Melanocyte of skin (primary cell): ENCODE measurements at places on chromosomes 2 and 18. TPM values are rescaled to one million over a fixed set of nuclear protein-coding genes. Genes with fewer than 3 reads are reported as not detected.

Gene GALNT13
- total RNA-seq, result not detected in 2 replicates

Gene ALPI
- total RNA-seq, result not detected in 2 replicates

Gene PLCD4
- 8.9 and 9.0 TPM in 2 replicates for total RNA-seq

Gene DYSF
- 0.31 and 0.33 TPM in 2 replicates for total RNA-seq

Gene RNF25
- 51.8 and 56.6 TPM in 2 replicates for total RNA-seq

Gene PROKR1
- total RNA-seq, result under 0.01 TPM in 1 of 2 replicates, not detected in the other

Gene HAAO
- 0.31 and 0.33 TPM in 2 replicates for total RNA-seq

Gene NDC80
- 14.9 and 21.3 TPM in 2 replicates for total RNA-seq

Gene CHAC2
- 4.8 and 5.8 TPM in 2 replicates for total RNA-seq

Gene RESP18
- not detected in 2 replicates for total RNA-seq

Gene KCNS3
- 16.0 and 19.0 TPM in 2 replicates for total RNA-seq

Gene SERPINB11
- total RNA-seq, result not detected in 2 replicates

Gene TRAPPC12
- 54.6 and 65.1 TPM in 2 replicates for total RNA-seq

Gene MROH2A
- not detected in 2 replicates for total RNA-seq

Gene OBSL1
- total RNA-seq, result 52.6 and 63.2 TPM in 2 replicates

Gene RAB27B
- 0.34 and 0.36 TPM in 2 replicates for total RNA-seq

Gene CD8B2
- total RNA-seq, result not detected in 2 replicates

Gene NCOA1
- total RNA-seq, result 12.3 and 14.7 TPM in 2 replicates

Gene KCNF1
- under 0.01 TPM in 2 replicates for total RNA-seq

Gene LMAN2L
- total RNA-seq, result 10.9 and 12.7 TPM in 2 replicates

Gene MYOM1
- total RNA-seq, result under 0.01 and 0.15 TPM in 2 replicates

Gene PLB1
- total RNA-seq, result under 0.01 and 1.7 TPM in 2 replicates

Gene PLGLB2
- total RNA-seq, result 0.67 and 1.9 TPM in 2 replicates

Gene RGPD3
- 0.34 and 0.36 TPM in 2 replicates for total RNA-seq

Gene FAM110C
- total RNA-seq, result not detected in 2 replicates

Gene EFR3B
- total RNA-seq, result 35.3 and 37.9 TPM in 2 replicates

Gene KCNK3
- under 0.01 and 0.36 TPM in 2 replicates for total RNA-seq

Gene CYTIP
- not detected in 2 replicates for total RNA-seq

Gene RNF152
- under 0.01 and 0.46 TPM in 2 replicates for total RNA-seq

Gene DPYSL5
- not detected in 2 replicates for total RNA-seq

Gene RGPD4
- under 0.01 TPM in 1 of 2 replicates, not detected in the other for total RNA-seq

Gene RGPD6
- total RNA-seq, result 16.3 and 16.7 TPM in 2 replicates

Gene GYPC
- total RNA-seq, result 238 and 301 TPM in 2 replicates

Gene CNGA3
- not detected in 2 replicates for total RNA-seq

Gene C1QL2
- total RNA-seq, result not detected in 2 replicates

Gene AP1S3
- 8.9 and 11.6 TPM in 2 replicates for total RNA-seq

Gene STAMBP
- total RNA-seq, result 31.0 and 40.3 TPM in 2 replicates

Gene DNAH7
- total RNA-seq, result 0.34 and 0.73 TPM in 2 replicates

Gene ALK
- 1.3 and 3.9 TPM in 2 replicates for total RNA-seq
